ENCODE measurements at places on chromosomes 4 and X. TPM values are rescaled to one million over a fixed set of nuclear protein-coding genes. Genes with fewer than 3 reads are reported as not detected.

DNA sequence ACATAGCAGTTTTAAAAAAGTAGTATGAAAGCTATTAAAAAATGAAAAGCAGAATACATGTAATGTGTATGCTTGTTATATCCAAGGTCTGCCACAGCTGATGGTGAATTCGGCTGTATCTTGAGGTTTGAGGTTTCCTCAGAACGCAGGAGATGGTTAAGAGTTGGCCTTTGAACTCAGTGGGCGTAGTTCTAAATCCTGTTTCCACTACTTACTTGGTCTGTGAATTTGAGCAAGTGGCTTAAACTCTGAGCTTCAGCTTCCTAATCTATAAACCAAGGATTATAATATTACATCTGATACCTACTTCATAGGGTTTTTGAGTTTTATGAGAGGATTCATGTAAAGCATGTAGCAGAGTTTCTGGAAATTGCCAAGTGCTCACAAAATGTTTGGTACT is 125.2 kb downstream of the STIM2 start:
- H3K27ac ChIP-seq = no peak overlapping the region
- no peaks in the 10 kb centered on the region for H3K27me3 ChIP-seq
- peaks cover 2% of the 10 kb centered on the region for H3K36me3 ChIP-seq
- DNase-seq = peak; percentile 39

DNA sequence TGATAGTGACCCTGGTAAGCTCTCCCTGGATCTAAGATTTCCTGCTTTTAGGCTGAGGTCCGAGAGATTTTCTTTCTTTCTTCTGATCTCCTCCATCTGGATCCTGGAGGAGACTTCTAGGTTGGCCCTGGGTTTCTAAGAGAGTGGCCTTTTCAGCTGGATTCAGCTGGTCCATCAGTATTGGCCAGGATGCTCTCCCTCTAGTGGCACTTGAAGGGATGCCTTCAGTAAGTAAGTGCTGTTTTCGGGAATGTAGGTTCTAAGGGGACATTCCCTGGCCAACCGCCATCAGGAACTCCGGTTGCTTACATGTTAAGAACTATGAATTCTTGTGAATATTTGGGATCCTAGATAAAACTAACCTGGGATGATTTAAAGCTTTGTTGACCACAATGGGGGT is 56.9 kb downstream of the SERTM2 start:
- no peak for DNase-seq
- H3K27ac ChIP-seq = no peak overlapping the region
- H3K4me1 ChIP-seq = no peaks in the 10 kb centered on the region

DNA sequence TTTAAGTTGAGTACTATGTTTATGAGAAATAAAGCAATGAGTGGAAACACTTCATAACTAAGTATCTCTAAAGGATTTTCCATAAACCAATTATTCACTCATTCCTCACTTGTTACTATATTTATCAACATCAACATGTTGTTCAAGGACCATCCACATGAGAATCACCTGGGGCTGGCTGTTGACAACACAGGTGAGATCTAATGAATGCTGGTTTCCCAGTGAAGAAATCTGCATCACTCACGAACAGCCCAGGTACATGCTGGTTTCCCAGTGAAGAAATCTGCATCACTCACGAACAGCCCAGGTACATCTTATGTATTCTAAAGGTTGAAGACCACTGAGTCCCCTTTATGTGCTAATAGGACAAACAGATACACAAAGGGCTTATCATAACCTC is 32.5 kb downstream of the TSPAN5 start:
- no peak for DNase-seq

DNA sequence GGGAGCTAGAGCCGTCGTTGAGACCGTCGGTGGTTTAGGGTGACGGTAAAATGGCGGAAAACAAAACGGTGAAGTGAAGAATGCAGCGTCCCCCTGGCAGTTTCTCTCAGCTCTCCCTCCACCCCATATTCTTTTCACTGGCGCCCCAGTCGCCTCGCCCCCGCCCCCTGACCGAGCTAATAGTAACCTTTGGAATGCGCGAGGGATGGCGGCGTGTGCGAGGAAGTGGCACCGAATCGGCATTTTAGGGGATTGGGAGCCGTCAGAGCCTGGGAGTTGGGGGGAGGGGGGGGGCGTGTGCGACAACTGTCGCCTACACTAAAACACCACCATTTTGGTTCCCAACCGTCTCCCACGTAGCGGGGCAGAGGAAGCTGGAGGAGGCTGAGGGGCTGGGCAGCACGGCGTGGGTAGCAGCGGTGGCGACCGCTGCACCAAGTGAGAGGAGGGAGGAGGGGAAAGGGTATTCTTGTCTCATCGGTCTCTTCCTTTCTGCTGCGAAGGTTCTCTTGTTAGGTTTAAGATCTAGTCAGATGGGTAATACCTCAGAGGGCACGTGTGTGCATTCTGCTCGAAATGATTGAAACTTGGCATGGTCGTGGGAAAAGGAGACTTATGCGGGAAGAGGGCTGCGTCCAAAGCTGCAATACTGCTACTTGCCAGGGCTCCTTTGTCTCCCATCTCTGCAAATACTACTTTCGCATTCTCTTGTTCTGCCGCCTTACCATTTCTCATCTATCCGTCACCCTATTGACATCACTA is 840 bp downstream of the ZNF711 start:
- DNase-seq = peak; percentile 4
- peak overlapping the region; percentile 54 for H3K27ac ChIP-seq
- peak overlapping the region; percentile 87 for H3K4me3 ChIP-seq
- peaks cover 3% of the 10 kb centered on the region for H3K36me3 ChIP-seq
- H3K27me3 ChIP-seq = peaks cover 24% of the 10 kb centered on the region

DNA sequence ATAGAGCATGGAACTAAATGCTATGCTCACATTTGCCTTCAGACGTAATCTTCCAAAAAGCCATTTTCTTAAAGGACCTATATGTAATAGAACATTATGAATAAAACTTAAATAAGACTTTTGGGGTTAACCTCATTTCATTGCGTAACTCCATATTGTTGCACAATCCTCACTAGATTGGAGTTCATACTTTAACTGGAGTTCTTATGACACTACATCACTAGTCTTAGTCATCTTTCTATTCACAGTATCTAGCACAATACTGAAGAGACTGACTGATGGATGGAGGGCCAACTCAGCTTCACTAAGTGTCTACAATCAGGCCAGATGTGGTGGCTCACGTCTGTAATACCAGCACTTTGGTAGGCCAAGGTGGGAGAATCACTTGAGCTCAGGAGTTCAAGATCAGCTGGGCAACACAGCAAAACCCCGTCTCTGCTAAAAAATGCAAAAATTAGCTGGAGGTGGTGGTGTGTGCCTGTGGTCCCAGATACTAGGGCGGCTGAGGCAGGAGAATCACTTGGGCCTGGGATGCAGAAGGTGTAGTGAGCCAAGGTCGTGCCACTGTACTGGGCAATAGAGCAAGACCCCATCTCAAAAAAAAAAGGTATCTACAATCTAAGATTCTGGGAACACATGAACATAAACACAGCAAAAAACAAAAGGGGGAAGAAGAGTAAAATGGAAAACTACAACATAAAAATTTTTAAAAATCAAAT is 80.8 kb upstream of the MAB21L2 start:
- H3K4me1 ChIP-seq = peaks cover 10% of the 10 kb centered on the region
- no peak overlapping the region for H3K4me3 ChIP-seq
- no peaks in the 10 kb centered on the region for H3K27me3 ChIP-seq
- no peak for DNase-seq

DNA sequence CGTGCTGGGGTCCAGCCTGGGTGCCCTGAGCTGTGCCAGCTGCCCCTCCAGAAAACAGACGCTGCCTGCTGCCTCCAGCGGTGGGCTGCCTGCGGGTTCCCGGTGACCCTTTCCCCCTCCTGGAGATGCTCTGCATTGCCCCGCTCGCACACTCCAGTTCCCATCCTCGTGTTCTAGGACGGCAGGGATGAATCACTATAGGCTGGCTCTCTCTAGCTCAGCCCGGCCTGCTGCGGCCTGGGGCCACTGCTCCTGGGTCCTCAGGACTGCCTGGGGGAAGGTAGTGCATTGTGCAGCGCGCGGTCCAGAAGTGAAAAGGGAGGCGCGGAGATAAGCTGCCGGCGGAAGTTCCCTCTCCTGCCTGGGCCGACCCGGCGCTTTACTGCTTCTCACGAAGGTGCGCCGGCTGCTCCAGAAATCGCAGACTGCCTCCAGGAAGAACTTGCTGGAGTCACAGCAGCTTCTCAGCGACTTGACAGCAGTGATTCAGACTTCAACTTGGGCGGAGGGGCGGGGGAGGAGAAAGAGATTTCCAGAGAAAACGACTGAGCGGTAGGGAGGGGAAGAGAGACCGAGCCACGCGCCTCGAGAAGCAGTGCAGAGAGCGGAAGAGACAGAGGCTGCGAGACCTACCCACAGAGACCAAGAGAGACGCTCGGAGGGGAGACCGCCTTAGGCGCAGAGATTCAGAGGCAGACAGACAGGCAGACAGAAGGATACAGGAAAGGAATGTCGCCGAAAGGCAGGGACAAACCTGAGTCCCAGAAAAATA is 6.7 kb upstream of the MSX1 start:
- H3K27me3 ChIP-seq = peaks cover 63% of the 10 kb centered on the region
- peak overlapping the region; percentile 89 for H3K4me3 ChIP-seq
- no peak for DNase-seq

- peak overlapping the region; percentile 97 for H3K27ac ChIP-seq
- H3K36me3 ChIP-seq = peaks cover 8% of the 10 kb centered on the region
- peak; percentile 69 for DNase-seq
- H3K27me3 ChIP-seq = no peaks in the 10 kb centered on the region
- peaks cover 44% of the 10 kb centered on the region for H3K4me1 ChIP-seq
Observed at GRCh38 chr4:40055863-40056715, 561 bp upstream of the N4BP2 start.

GRCh38 chrX:123927845-123928244 is 33.7 kb upstream of the STAG2 start:
- no peaks in the 10 kb centered on the region for H3K4me1 ChIP-seq
- H3K27me3 ChIP-seq = peaks cover 7% of the 10 kb centered on the region
- no peak for DNase-seq
- peaks cover 2% of the 10 kb centered on the region for H3K36me3 ChIP-seq

DNA sequence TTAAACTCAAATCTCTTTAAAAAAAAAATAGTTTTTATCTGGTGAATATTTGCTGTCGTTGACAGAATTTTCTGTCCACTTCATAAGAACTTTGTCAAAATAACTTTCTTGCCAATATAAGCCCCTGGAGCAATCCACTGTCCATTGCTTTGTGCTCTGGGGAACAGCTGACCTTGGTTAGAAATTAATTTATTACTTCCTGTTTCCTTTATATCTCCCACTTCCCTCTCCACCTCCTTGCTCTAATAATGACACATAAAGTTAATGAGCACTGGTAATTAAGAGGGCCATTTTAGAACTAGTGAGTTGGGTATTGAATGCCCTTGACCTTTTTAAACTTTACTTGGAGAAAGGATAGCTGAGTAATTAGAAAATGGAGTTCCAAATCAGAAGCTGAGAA is 151.3 kb upstream of the LEF1 start:
- H3K27me3 ChIP-seq = peaks cover 9% of the 10 kb centered on the region
- H3K4me3 ChIP-seq = no peak overlapping the region
- DNase-seq = no peak
- no peak overlapping the region for H3K27ac ChIP-seq
- H3K4me1 ChIP-seq = peaks cover 12% of the 10 kb centered on the region
- no peaks in the 10 kb centered on the region for H3K36me3 ChIP-seq

GRCh38 chr4:4502694-4503311 is 39.0 kb downstream of the STX18 start:
- peaks cover 21% of the 10 kb centered on the region for H3K4me1 ChIP-seq
- peak; percentile 27 for DNase-seq
- H3K27me3 ChIP-seq = no peaks in the 10 kb centered on the region

DNA sequence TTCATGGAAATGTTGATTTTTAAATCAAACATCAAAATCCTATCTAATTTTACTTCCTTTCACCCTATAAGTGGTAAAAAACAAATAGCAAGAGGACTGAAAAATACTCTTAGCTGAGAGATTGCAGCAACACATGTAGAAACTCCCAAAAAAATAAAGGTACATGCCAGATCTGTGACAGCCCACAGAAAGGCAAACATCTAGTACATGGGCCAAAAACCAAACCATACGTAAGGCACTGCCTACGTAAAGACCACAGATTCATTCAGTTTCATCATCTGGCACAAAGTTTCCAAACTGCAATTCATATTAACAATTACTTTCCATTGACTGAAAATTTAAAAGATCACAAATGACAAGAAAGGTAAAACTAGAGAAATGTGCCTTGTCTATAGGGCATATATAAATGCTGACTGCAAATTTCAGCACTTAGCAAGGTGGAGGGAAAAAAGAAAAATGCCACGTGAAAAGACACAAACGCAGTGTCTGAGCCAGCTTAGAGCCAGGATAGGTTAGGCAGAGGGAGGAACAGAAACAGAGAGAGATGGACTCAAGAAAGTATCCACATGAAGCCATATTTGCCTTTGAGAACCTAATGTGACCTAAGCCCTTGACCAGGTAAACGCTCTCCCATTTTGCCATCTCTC is 88.1 kb downstream of the TSPAN5 start:
- no peaks in the 10 kb centered on the region for H3K27me3 ChIP-seq
- DNase-seq = no peak
- H3K27ac ChIP-seq = peak overlapping the region; percentile 21
- H3K4me1 ChIP-seq = peaks cover 44% of the 10 kb centered on the region
- peak overlapping the region; percentile 33 for H3K4me3 ChIP-seq

DNA sequence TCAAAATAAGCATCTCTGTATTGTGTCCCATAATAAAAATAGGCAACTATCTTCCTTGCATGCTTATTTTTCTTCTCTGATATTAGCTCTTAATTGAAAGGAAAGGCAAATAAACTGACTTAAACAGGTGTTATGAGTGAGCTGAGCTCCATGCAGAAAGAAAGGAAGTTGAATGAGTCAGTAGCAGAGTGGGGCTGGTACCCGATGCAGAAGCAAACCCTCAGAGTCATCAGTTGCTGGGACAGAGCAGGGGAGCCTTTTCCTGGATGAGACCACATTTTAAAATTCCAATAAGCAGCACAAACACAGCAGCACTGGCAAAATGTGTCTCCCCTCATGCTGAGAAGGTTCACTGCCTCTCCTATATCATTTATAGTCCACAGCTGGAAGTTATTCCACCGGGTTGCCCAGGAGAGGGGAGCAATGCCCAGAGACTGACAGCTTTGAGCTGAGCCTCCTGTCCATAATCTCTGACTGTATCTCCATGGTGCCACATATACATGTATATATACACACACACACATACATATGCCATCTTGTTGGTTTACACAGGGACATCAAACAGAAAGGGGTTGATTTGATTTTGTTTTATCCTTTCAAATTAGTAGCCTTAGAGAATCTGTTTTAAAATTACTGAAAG is 274.3 kb upstream of the PPARGC1A start:
- no peaks in the 10 kb centered on the region for H3K27me3 ChIP-seq
- no peak overlapping the region for H3K4me3 ChIP-seq
- DNase-seq = no peak
- no peaks in the 10 kb centered on the region for H3K36me3 ChIP-seq
- H3K27ac ChIP-seq = no peak overlapping the region

- no peak for DNase-seq
- H3K27me3 ChIP-seq = peaks cover 30% of the 10 kb centered on the region
- peaks cover 15% of the 10 kb centered on the region for H3K4me1 ChIP-seq
- peaks cover 10% of the 10 kb centered on the region for H3K36me3 ChIP-seq
Observed at GRCh38 chrX:47573341-47574075, 8.7 kb upstream of the TIMP1 start.

Gene SLITRK4
- total RNA-seq = not detected

Gene PNMA6A
- 0.60 TPM for total RNA-seq

Gene DMP1
- total RNA-seq = not detected

Gene CENPVL2
- not detected for total RNA-seq

Gene DOK7
- not detected for total RNA-seq

Gene ALAS2
- total RNA-seq = not detected

Gene VEGFD
- not detected for total RNA-seq

Gene F8A3
- total RNA-seq = 5.1 TPM

Gene FANCB
- 16.0 TPM for total RNA-seq

Gene MCUB
- total RNA-seq = 43.8 TPM
